T-helper 2 cell treated with Interferon-gamma antibody and Interleukin-4, amounts not matched to agents 100 ng/mL and 5 ng/mL, for 36 hours (primary cell): ENCODE measurements at places on chromosomes 13 and 19. TPM values are rescaled to one million over a fixed set of nuclear protein-coding genes. Genes with fewer than 3 reads are reported as not detected.

Gene ZNF729
- total RNA-seq = not detected in 2 replicates

Gene ZNF121
- 45.4 and 50.8 TPM in 2 replicates for total RNA-seq

Gene FLT3
- not detected in 2 replicates for total RNA-seq

Gene ZNF681
- total RNA-seq = 3.7 and 3.8 TPM in 2 replicates

Gene OSCAR
- 0.14 TPM in 1 of 2 replicates, not detected in the other for total RNA-seq

Gene NAPSA
- total RNA-seq = 2.0 and 2.2 TPM in 2 replicates

Gene FCER2
- total RNA-seq = 0.25 TPM in 1 of 2 replicates, not detected in the other
